ENCODE measurements at places on chromosomes 2 and 18. TPM values are rescaled to one million over a fixed set of nuclear protein-coding genes. Genes with fewer than 3 reads are reported as not detected.

DNA sequence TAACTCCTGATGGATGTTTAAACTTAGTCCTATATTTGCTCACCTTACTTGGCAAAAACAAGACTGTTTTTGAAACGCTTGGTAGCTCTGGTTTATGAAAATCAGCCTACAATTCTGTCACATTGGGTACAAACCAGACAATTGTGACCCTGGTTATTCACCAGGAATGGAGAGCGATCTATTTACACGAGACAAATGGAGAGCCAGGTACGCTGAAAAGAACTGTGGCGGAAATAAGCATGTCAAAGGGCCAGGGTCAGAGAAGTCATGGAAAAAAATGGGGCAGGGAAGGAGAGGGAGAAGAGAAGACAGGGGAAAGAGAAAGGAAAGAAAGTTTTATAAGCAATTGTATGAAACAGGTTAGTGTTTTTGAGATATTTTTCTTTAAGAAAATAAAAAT lies 119.5 kb upstream of the ZFP36L2 start:
- H3K27me3 ChIP-seq, result no peaks in the 10 kb centered on the region
- H3K36me3 ChIP-seq, result peaks cover 10% of the 10 kb centered on the region
- no peak for DNase-seq

GRCh38 chr18:62632788-62633455 lies 82.4 kb upstream of the PHLPP1 start:
- H3K4me1 ChIP-seq, result no peaks in the 10 kb centered on the region
- H3K36me3 ChIP-seq, result no peaks in the 10 kb centered on the region
- DNase-seq, result no peak
- no peak overlapping the region for H3K27ac ChIP-seq
- no peak overlapping the region for H3K4me3 ChIP-seq

DNA sequence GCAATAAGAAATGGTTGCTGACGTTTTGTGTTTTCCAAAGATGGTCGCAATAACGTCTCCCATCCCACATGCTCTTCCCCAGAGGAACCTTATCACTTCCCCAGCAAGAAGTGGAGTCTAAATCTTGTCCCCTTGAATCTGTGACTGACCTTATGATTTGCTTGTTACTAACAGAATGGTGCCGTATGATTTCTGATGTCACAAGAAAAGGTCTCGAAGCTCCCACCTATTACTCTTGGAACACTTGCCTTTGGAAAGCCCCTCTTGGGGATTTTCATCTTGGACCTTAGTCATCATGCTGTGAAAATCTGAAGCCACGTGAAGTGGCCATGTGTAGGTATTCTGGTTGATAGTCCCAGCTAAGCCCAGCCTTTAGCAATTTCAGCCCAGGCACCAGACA lies 86.2 kb upstream of the GLS start:
- H3K27me3 ChIP-seq, result no peaks in the 10 kb centered on the region
- no peaks in the 10 kb centered on the region for H3K36me3 ChIP-seq
- no peak overlapping the region for H3K27ac ChIP-seq
- H3K4me3 ChIP-seq, result no peak overlapping the region

- peaks cover 60% of the 10 kb centered on the region for H3K36me3 ChIP-seq
- H3K27me3 ChIP-seq, result no peaks in the 10 kb centered on the region
- no peak overlapping the region for H3K27ac ChIP-seq
- DNase-seq, result no peak
These were observed 243.0 kb downstream of the HDAC4 start for GRCh38 chr2:239157771-239158170.

DNA sequence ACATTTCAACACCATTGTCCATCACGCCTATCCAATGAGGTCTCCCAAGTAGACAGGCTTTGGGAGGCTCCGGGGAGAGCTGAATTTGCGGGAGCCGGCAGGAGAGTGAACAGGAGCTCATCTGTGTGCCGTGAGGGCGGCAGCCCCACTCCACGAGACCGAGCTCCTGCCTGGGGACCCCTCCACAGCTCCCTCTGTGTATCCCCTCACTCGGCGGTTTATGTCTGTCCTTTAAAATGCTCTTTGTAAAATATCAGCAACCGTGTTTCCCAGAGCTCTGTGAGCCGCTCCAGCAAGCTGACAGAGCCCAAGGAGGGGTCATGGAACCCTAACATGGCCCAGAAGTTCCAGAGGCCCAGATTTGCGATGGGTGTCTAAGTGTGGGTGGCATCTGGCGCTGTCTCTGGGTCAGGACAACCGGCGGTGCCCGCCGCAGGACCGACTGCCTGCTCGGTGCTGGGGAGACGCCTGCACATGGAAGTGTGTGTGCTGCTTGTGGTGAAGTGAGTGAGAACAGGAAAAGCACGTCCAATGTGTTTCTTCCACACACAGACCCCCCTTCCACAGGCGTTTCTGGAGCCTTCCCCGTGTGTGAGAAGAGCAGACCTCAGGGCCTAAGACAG lies 34.8 kb downstream of the SLC66A2 start:
- no peak overlapping the region for H3K4me3 ChIP-seq
- H3K27me3 ChIP-seq, result no peaks in the 10 kb centered on the region
- no peaks in the 10 kb centered on the region for H3K36me3 ChIP-seq
- no peak overlapping the region for H3K27ac ChIP-seq

Gene FBXO15
- 2.0 TPM for polyA plus RNA-seq

Gene LIMS4
- polyA plus RNA-seq, result 0.91 TPM

Gene TAF1B
- polyA plus RNA-seq, result 13.1 TPM

Gene SYT4
- polyA plus RNA-seq, result not detected

Gene ITPRIPL1
- polyA plus RNA-seq, result 8.6 TPM
